ENCODE measurements at places on chromosomes 2 and 18.

DNA sequence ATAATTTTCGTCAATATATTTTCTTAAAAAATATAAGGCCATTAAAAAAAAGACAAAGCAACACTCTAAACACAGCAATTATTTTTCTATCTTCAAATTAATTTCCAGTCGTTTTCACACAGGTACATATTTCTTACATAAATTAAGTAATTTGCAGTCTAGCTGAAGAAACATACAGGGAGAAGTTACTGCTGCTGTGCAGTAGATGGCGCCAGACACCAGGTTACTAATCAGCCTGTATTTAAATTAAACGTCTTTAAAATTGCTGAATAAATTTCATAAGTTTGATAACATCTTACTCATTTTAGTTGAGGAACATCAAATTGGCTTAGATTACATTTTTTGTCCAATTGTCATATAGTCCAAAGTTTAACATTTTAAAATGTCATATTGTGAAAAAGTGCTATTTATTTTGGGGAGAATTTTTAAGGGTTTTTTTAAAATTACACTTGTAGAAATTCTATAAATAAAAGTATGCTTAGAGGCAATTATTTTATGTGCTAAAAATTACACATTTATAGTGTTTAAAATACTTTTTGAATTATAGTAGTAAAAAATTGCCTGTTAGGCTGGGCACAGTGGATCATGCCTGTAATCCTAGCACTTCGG lies 88.4 kb downstream of the PMAIP1 start:
- DNase-seq, result no peak

DNA sequence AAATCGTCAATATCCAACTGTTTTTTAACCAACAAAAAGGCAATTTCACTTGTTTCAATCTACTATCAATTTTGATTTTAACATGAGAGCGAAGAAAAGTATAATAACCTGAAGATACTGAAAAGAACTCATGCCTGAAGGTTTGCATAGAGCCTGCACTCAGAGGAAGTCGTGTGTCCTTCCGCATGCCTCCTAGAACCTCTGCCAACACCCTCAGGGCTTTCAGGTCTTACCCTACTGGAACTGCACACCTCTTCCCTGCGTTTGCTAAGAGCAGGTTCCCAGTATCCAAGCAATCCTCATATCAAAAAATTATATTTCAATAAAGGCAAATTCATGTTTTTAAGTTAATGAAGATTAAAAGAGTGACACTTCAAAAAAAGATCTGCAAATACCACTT lies 74.7 kb downstream of the PIAS2 start:
- DNase-seq, result no peak

DNA sequence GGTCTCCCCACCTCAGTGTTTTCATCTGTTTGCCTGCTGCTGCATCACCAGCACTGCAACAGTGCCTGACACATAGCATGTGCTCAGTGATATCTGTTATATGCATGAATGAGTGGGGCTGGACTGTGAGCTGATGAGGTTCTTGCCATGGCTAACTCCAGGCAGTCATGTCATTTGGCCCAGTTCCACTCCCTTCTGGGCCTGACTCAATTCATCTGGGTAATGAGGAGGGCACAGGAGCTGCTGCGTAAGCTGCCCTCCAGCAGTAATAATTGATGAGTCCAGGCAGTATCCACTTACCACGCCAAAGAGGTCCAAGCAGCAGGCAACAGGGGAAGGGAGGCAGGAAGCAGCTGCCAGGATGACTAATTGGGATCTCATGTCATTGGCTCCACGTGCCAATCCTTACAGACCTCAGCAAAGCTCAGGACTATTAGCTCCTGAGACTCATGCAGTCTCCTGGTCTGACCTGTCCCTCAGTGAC lies 34.1 kb upstream of the MAT2A start:
- no peak for DNase-seq

DNA sequence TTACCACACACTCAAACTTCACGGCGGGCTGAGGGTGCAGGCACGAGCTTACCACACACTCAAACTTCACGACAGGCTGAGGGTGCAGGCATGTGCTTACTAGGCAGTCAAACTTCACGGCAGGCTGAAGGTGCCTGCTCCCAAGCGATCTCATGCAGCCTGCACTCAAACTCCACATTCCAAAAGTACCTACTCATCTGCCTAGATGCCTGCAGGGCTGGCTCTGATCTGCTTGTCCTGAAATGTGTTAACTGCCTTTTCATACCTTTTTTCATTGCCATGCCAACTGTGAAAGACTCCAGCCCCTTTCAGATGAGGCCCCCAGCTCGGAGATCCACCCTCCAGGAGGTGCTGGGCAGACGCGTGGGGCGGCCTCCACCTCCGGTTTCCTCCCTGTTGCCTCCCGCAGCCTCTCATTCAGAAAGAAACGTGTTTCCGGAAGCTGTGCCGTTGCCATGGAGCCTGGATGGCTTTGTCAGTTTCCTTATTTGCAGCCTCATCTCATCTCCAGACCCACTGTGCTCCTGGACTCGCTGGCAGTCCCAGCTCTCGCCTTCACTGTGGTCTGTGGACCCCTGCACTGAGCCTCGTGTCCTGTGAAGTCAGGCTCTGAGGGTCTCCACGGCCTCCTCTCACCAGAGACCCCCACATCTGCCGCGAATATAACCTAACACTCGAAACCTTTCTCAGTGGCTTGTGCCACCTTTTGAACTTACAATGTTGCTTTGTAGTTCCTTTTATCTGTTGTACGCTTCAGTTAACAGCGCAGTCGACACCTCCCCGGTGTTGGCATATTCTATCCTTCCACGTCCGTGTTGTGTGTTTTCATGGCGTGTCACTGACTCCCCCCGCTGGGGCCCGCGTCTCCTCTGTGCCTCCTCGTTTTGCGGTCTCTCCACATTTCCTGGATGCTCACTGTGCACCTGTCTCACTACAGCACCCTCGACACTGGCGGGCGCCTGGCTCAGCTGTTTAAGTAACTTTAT lies 106.1 kb upstream of the ALKAL2 start:
- DNase-seq, result peak; percentile 65

GRCh38 chr2:225600865-225601264 lies 201.4 kb downstream of the NYAP2 start:
- no peak for DNase-seq

- DNase-seq, result no peak
These were observed 91.5 kb upstream of the SIX3 start for GRCh38 chr2:44850016-44850415.

- DNase-seq, result no peak
These were observed 107.4 kb downstream of the MYCN start for GRCh38 chr2:16047701-16048100.

DNA sequence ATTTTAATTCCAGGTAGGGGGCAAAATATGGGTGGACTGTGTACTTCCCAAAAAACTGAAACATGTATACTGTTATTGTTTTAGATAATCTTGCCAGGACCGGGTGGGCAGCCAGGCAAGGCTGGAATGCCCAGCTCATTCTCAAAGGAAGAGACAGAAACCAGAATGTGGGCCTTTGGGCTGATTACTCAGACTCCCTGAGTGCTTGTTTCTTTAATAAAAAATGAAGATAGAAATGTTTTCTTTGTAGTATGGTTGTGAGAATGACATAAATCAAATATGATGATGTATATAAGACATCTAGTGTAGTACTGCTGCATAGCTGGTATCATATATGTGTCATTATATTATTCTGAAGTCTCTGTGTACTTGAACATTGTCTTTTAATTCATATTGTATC lies 231.6 kb upstream of the NT5C1B start:
- no peak for DNase-seq

DNA sequence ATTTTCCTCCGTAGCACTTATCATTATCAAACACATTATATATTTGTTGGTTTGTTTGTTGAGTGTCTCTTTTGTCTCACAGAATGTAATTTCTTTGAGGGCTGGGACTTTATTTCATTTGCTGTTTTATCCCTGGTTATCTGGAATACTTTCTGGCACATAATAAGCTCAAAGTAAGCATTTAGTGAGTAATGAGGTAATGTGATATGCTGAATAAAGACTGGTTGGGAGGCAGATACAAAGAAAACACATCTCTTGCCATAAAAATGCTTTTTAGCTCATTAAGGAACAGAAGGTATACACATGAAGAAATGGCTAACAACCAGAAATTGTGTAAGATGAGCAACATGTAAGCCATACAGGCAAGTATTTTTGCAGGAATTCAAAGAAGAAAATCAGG lies 1411.8 kb downstream of the LRP1B start:
- DNase-seq, result no peak

DNA sequence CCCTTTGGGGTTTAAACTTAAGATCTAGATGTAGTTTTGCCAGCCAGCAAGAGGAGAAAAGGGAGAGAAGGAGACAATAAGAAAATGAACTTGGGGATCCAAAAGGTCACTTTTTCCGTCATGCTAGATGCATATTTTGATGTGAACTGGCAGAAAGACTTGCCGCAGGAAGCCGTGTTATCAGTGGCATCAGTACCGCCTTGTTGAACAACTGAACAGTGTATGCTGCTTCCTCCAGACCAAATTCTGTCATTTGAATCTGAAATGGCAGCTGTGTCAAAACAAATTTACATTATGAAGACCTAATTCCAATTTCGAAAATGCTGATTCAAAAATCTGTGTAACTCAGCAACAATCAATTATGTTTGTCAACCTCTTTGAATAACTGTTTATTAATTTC lies 42.1 kb downstream of the TMEM200C start:
- DNase-seq, result no peak

DNA sequence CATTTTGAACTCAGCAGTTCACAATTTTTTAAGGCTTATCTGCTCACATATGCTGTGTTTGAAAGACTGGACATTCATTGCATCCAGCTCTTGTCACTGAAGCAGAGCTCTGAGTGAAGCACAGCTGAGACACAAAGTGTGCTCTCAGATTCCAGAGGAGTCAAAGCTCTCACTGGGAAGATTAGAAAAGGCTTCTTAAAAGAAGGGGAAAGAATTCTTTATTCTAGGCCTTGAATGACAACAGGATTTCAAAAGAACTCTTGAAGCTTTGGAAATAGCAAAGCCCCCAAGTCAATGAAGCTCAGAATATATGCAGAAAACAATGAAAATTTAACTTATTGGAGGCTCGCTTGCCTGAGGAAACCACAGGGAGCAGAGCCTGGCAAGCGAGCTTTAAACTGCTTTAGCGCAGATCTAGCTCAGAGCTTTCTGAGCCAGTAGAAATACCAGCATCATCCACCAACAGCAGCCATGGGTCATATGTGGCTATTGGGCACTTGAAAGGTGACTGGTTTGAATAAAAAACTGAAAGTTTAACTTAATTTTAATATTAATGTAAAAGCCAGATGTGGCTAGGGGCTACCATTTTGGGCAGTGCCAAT lies 369.7 kb downstream of the OSR1 start:
- no peak for DNase-seq

GRCh38 chr2:176392249-176392648 lies 123.0 kb downstream of the MTX2 start:
- DNase-seq, result no peak

DNA sequence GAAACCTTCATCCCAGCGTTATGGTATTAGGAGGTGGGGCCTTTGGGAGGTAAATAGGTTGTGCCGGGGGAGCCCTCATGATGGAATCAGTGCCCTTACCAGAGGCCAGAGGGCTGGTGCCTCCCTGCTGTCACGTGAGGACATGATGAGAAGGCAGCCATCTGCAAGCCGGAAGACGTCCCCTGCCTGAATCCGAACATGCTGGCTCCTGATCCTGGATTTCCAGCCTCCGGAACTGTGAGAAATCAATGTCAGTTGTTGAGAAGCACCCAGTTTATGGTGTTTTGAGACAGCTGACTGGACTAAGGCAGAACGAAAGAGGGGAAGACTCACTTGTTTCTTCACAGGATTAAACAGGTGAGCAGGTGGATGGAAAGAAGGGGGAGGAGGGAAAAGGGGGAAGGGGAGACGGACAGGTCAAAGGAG lies 13.0 kb upstream of the KLF11 start:
- DNase-seq, result no peak

- no peak for DNase-seq
These were observed 23.6 kb upstream of the RBM44 start for GRCh38 chr2:237774811-237775553.

DNA sequence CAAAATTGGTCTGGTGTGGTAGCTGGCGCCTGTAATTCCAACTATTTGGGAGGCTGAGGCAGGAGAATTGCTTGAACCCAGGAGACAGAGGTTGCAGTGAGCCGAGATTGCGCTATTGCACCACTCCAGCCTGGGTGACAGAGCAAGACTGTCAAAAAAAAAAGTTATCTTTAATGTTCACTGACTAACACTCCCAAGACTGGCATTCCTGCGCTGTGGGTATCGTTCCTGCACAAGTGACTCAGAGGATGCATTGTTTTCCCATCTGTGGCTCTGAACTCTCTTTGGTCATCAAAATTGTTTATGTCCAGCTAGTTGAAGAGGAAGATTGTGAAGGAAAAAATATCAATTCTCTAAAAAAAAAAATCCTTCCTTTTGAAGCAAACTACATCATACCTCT lies 539.0 kb downstream of the SOX11 start:
- no peak for DNase-seq

DNA sequence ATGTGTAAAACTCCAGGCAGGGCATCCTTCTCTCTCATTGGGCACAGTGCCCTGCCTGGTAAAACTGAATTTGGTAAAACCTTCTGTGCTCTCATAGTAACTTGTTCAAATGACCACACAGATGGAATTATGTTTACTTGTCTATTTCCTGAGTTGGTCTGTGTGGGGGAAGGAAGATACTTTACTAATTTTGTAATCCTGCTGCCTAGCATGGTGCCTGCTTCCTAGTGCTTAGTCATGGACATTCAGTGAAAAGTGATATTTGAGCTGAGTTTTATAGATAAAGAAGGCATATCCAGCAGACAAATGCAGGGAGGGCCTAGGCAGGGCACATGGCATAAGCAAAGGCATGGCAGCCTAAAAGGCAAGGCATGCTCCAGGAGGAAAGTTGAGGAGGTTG lies 199.4 kb downstream of the FSHR start:
- DNase-seq, result no peak

- no peak for DNase-seq
These were observed 113.1 kb upstream of the HAAO start for GRCh38 chr2:42905341-42906110.

DNA sequence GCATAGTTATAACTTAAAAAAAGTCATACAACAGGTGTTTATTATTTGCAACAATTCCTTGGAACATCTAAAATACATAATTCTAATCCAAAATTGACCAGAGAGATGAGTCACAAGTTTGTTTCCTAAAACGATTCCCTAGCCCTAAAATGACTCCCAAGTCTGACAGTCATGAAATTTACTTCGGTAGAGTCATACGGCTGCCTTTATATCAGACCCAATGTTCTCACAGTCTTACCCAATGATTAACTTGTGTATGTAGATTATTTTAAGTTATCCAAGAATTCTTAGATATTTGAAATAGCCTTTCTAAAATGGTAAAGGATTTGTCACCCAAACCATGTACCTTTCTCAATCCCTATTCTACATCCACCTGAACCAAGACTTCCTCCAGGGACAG lies 174.9 kb downstream of the LAMA1 start:
- DNase-seq, result no peak

DNA sequence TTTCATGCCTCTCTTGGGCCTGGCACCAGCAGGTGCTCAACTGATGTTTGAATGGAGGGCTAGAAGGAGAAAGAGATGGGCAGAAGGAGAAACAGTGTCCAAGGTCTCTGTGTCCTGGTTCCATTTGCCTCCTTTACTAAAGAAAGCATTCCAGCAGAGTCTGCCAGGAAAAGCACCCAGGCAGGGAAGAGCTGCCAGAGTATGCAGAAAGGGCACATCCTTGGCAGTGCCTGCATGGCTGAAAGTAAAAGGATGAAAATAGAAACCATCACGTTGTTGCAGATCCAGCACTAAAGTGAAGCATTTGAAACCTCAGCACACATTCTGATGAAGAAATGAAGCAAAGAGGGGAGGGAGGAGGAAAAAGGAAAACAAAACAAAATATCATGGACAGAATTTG lies 142.2 kb downstream of the ESCO1 start:
- DNase-seq, result no peak

GRCh38 chr2:105858868-105859693 lies 114.4 kb downstream of the NCK2 start:
- no peak for DNase-seq

GRCh38 chr2:100239486-100240210 lies 82.7 kb downstream of the LONRF2 start:
- no peak for DNase-seq

All from central memory CD8-positive, alpha-beta T cell (primary cell).